ENCODE measurements at places on chromosomes 12 and 14.

DNA sequence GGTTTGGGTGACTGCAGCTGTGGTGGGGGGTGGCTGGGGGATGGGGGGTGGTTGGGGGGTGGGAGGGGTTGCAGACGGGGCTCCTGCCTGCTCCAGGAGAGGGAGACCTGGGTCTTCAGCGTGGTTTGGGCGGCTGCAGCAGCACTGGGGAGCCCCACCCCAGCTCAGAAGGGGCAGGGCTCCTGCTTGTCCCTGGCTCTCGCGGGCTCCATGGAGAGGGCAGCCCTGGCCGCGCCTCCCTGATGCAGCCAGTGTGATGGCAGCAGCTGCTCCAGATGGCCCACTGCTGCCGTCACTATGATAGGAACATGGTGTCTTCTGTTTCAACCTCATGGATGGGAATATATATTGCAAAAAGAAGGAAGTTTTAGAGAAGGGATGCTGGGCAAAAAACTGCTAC is 22.9 kb downstream of the TRHDE start:
- DNase-seq, result no peak

DNA sequence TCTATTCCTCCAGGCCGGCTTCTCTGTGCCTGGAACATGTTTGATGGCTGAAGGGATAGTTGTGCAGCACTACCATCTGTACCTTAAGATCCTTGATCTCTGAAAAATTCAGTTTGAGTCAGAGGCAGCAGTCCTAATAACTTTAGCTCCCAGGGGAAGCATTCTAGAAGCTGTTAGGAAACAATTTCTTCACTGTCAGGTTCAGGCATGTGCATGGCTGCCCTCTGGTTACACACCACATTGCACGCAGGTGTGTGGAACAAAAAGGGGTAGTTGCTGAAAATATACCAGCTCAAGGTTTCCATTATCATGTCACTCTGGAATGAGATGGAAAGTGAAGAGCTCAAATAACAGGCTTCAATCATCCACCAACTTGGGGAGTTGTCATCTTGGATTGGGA is 80.1 kb downstream of the CHST11 start:
- no peak for DNase-seq

DNA sequence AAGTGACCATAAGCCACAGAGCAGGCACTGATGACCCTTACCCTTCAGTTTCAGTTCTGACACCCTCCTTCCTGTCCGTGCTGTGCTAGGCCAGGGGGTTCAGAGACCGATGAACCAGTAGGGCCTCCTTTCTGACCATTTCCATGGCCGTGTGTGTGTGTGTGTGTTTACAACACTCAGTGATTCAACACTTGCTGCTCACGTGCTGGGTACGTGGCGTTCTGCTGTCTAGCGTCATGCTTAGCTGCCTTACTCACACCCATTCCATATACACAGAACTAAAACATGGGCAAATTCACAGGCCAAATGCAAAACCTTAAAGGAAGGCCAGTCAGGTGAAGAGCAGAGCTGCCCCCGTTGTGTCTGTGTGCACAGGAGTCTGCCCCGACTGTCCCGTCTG is 67.5 kb downstream of the DNAH10 start:
- DNase-seq, result no peak

DNA sequence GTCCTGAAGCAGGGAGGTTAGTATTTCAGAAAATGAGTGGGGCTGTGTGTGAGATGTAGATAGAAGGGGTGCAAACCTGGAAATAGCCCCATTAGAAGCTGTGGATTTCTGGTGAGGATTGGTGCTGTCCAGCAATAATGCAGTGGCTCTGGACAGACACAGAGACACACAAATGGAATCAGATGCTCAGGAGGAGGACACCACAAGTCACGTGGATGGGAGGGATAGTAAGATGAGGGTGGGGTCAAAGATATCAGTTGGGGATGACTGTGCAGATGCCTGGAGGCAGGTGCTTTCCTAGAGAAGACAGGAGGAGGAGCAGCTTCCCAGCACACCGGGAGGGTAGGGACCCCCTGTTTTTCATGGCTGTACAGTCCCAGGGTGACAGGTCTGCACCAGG is 136.5 kb downstream of the PLXNC1 start:
- DNase-seq, result no peak

GRCh38 chr12:15535352-15535781 is 213.1 kb downstream of the PTPRO start:
- DNase-seq, result no peak

GRCh38 chr12:92496790-92497189 is 206.0 kb upstream of the PLEKHG7 start:
- DNase-seq, result no peak

GRCh38 chr12:130787445-130788410 is 51.3 kb downstream of the STX2 start:
- DNase-seq, result no peak

DNA sequence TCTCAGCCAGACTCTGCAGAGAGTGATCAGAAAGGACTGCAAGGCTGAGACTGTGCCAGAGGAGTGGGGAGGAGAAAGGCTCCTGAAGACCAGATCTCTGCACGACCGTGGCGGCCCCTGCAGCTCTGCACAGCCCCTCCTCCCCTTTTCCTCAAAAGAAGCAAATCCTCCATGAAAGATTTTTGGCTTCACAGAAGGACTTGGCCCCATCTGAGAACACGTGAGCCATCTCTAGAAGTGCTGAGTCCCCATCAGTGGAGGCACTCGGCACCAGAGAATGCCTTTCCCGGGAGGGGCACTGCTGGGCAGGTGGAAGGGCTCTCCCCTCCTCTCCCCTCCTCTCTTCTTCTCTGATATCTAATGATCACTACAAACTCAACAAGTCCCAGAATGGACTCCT is 6.8 kb downstream of the FIGNL2 start:
- DNase-seq, result no peak

- no peak for DNase-seq
Measured at GRCh38 chr12:1373901-1374735, 220.3 kb downstream of the FBXL14 start.

DNA sequence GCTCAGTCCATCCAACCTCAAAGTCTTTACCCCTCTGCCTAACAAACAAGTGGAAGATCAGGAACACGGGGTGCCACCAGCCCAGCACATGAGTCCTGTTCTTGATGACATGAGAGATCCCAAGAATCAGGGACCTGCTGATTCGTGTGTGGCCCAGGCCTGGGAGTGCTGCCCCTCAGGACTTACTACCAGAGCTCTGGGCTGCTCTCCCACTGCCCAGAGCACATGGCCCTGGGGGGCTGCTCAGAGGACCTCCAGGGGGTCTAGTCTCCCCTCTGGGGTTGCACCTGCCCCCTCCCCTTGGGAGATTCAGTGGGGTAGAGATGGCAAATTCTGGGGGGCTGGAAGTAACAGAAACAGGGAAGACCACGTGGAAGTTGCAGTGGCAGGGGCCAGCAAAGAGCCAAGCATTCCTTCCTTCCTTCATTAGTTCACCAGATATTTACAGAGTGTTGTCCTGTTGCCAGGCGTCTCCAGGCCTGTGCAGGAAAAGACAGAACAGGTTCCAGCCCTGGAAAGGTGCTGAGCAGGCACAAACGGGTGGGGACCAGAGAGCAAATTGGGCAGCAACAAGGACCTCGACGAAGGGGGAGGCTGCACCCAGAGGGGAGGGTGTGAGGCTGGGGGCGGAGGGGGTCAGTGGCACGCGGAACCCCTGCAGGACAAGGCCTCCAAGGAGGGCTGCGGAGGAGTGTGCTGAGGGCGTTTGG is 45.1 kb upstream of the MEG3 start:
- DNase-seq, result no peak

DNA sequence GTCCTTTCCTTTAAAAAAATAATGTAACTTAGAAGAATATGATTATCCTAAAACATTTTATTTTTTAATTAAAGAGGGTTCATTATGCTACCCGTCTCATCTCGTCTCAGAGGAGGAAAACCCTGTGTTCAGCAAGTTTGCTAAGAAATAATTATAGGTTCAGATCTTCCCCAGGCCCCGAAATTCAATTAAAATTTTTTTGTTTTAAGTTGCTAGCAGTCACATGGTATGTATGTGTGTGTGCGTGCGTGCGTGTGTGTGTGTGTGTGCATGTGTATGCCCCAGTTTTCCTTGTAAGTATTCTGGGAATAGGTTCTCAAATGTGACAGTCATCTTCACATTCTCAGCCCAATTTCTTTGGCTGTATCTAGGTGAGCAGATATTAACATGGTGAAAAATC is 86.6 kb upstream of the HOXC13 start:
- no peak for DNase-seq

- DNase-seq, result no peak
Measured at GRCh38 chr12:16844875-16845274, 238.9 kb upstream of the LMO3 start.

DNA sequence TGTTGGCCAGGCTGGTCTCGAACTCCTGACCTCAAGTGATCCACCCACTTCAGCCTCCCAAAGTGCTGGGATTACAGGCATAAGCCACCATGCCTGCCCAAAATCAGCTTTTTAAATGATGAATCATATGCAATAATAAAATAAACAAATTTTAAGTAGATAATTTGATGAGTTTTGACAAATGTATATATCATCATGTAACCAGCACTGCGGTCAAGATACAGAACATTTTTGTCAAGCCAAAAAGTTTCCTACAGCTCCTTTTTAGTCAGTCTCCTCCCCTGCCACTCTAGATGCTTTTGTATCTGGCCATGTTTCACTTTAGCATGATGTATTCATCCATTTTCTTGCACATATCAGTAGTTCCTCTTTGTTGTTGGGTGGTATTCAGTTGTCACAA is 17.2 kb downstream of the FRMD6 start:
- no peak for DNase-seq

DNA sequence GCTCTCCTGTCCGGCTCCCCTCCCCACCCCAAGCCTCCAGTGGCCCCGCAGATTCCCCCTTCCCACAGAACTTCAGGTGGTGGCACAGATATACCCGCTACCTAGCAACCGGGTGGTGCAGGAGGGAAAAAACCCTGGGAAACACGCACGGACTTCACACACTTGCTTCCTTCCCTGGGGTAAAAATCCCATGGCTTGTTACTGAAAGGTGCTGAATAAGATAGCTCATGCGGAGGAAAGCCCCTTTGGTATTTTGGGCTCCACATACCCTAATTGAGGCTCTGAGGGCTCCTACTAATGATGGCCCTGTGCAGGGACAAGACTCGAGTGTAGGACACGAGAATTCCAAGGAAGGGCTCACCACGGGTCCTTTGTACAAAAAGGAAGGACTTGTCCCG is 869 bp upstream of the RIMBP2 start:
- DNase-seq, result no peak

DNA sequence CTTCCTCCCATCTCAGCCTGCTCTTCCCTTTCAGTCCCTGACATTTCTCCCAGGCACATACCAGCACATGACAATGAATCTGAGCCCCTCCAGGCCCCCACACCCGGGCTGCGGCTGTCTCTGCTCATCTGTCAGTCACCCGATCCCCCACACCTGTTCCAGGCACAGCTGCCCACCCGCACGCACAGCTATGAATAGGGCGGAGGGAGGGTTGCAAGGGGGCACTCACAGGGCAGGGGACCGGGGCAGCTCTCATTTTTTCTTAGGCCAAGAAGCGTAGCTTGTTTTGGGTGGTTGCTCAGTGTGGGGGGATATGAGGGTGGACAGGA is 43.7 kb upstream of the TSPAN9 start:
- DNase-seq, result no peak

DNA sequence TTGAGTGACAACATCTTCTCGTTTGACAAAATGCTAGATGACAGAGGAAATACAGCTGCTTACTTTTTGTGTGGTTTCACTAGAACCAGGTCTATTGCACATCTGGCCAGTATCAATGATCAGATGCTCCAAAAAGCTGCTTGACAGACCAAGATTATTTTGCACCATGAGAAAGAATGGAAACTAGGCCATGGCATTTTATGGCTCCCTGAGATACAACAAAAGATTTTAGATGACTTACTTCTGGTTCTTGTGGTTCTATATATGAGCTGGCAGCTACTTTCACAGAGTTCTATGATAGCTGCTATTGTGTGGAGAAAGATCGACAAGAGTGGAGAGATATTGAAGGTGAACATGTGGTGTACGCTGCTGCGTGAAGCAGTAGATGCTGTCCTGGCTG is 25.9 kb upstream of the PPFIBP1 start:
- no peak for DNase-seq

DNA sequence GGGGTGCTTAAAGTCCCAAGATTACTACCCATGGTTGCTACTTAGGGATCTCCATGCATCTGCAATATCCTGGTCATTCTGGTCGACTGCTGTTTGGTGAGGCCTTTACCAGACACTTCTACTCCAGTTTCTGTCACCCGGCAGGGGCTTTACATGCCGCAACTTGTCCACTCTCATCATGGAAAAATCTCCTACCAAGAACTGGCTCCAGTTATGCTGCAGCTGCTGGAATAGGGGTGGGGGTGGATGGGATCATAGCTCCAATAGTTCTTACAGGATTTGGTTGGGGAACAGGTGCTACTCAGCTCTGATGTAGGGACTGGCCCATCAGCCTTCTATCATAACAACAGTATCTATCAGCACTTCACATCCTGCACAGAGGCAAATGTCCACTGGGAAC is 51.6 kb downstream of the SPTB start:
- no peak for DNase-seq

DNA sequence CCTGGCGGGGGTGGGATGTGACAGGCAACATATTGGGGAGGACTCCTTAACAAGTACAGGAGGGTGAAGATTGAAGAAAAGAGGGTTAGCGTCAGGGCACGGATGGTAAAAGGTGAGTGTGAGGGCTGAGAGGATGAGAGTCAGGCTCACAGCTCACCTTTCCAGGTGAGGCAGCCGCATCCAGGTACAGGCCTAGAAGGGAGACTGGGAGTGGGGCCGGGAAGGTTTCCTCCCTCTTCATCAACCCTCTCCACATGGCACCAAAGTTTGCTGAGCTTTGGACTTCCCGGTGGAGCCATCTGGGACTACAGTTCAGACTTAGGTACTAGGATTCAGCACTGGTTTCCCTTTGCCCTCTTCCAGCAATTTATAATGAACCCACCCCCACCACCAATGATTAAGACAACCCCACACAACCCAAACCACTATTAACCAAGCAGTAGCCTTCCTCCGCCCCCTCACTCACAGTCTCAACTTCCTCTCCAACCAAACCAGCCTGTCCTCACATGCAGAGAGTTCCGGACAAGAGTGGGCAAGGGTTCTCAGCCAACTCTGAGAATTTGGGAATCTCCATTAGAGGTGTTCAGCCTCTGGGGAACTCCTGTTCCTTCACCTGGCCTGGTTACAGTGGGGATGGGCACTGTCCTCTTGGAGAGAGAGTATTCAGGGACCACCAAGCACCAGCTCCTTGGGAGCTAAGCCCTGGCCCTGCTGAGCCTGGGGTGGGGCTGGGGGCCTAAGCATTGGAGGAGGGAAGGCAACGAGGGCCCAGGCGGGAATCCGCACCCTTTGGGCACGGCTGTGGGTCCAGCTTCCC is 2.4 kb upstream of the HOXC4 start:
- DNase-seq, result no peak

GRCh38 chr14:48709277-48709785 is 876.8 kb downstream of the RPS29 start:
- no peak for DNase-seq

DNA sequence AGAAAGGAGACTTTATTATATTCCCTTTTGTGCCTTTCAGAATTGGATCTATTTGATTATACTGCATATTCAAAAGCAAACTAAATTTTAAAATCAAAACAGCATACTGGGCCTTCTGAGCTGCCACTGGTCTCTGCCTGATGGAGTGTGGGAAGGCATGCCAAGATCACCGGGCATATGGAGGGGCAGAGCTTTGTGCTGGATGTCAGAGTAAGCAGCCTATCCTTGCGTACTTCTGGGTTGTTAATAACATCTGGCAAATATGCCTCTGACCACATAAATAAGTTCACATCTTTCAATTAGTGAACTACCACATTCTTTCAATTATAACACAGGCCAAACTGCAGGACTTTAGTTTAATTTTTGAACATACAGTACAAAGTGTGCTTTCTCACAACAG is 18.3 kb downstream of the MLH3 start:
- DNase-seq, result no peak

Measured in spinal cord (tissue), 10 donors.